ENCODE measurements at places on chromosomes 11 and 22.

DNA sequence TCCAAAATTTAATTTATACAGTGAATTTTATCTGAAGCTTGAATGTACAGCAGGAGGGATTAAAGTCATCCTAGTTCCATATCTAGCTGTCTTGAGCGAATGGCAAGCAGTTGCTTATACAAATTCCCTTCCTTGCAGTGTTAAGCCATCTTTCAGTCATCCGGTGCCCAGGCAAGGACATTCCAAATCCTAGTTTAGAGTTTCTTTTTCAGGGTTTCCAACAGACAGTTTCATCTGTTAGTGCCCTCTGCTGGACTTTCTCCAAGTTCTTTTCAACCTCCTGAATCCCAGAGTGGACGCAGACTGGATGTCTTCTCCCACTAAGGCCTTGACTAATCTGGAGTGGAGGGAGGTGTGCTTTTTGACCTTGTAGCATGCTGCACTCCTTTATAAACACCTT lies 45.4 kb downstream of the GRAMD1B start:
- DNase-seq: peak; percentile 22

DNA sequence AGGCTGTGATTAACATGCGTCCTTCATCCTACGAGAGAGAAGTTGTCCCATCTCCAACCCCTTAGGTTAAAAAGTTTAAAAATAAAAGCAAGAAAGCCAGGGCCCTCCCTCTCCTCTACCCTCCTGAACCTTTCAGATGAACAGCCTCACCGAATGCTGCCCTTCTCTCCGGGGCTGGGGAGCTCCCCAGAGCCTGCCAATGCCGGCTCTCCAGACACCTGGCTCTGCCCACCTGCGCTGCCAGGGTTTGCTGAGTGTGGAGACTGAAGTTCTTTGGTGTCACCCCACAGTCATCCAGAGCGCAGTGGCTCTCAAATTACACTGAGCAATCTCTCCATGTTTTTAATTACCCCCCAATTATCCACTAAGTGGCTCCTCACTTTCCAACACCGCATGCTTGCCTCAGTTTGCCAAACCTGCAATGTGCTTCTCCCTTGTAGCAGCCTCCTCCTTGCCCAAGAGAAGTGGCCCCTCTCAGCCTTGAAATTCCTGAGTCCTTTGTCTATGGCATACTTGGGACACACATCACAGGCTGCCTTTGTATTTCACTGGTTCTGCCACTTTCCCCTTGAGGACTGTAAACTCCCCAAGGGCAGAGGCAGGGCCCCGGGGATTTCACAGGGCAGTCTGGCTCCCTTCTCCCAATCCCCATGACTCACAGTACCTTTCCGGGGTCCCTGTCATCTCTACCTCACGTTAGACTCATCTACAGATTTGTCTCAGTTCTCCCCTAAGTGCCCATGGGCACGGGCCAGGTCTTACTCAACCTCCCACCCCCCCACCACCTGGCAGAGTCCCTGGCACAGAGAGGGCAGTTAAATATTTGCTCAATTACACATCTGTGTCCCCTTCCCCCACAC lies 2.0 kb downstream of the MYH9 start:
- peak; percentile 26 for DNase-seq

DNA sequence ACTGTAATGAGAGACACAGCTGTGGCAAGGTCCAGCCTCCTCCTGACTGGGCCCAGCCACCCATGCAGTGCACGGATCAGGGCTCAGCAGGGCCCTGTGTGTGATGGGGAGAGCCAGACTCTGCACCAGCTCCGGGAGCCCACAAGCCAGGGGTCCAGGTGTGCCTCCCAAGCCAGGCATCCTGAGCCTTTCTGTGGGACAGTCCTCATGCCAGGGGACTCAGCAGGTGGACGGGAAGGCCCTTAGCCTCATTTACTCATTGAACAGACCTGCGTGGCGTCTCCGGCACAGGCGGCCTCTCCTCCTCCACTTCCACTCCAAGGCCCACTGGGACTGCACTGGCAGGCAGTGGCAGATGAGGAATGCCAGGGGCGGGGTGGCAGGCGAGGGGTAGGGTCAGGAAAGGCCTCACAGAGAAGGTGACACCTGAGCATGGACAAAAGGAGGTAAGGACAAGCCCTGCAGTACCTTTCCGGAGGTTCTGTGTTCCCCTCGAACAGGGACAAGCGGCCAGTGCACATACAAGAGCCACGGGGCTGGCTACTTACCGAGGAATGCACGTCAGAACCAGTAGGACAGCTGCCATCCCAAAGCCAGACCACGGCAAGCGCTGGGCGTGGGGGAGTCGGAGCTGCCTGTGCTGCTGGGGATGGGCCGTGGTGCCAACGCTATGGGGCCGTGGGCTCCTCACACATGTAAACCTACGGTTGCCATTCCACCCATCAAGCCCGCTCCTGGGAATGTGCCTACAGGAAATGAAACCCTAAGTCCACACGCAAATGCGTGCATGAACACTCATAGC lies 52.7 kb downstream of the IGF2 start:
- no peak for DNase-seq

DNA sequence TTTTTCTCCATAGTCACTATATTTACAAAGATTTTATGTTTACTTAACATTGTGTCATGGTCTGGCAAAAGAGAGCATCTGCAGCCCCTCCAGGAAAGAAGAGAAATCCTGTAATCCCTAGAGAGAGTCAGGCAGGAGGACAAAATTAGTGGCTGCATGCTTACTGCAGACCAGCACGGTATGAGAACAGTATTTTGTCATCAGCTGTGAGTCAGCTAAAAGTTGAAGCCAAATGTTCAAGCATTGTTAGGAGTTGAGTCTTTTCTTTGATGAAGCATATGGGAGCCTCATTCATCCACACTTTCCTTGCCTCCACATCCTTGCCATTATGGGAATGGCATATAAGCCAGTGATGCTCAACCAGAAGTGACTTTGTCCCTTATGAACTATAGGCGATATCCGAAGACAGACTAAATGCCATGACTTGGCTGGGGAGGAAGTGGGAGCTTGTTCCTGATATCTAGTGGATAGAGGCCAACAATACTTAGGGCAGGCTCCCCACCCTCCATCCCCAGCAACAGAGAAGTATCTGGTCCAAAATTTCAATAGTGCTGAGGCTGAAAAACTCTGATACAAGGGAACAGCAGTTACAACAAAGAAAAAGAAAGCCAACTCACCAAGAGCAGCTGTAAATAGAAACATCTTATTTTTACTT lies 112.0 kb upstream of the OR5AK2 start:
- DNase-seq: peak; percentile 5

- DNase-seq: no peak
These were observed 44.2 kb downstream of the LMO1 start for GRCh38 chr11:8219257-8220021.

- DNase-seq: no peak
These were observed 438.2 kb downstream of the BUD13 start for GRCh38 chr11:116334596-116334995.

DNA sequence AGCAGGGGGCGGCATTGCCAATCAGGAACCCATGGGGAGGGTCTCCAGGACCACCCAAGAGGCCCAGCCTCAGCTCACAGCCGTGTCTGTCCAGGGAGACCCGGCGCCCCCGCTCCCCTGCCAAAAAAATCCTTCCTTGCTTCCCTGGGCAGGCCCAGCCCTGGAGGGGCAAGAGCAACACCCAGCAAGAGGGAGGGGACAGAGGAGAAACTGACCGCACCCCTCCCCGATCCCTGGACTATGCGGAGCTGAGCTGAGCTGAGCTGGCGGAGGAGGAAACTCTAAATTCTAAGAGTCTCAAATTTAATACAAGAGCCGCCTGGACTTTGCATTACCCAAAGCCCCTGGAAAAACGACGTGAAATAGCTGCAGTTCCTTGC lies 52.0 kb upstream of the SHISAL1 start:
- DNase-seq: no peak

DNA sequence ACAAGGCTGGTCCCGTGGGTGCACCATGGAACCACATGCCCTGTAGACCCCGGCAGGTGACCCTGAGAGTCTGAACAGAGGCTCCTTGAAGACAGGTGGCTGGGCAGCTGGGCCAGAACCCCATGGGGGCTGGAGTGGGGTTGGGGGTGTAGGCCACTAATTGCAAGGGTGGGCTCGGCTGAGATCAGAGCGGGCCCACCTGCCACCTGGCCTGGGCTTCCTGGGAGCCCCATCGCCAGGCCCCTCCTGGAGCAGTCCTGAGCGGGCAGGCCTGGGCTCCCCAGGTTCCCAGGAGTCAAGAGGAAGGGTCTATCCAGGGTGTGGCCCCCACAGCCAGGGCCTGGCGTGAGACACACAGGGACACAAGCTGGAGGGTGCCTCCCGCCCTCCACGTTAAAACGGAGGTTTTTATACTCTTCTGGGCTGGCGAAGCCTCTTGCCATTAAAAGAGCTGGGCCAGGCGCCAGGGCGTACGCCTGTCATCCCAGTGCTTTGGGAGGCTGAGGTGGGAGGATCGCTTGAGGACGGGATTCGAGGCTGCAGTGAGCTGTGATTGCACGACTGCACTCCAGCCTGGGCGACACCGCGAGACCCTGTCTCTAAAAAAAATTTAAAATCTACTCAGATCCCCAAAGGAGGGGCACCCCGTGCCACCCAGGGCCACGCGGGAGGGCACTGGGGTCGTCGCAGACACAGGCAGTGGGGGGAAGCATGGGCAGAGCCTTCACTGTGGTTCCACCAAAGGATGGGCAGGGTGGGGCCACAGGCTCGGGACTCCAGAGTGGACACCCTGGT lies 4.8 kb upstream of the TRABD start:
- no peak for DNase-seq
